ENCODE measurements at places on chromosomes 6 and 20.

DNA sequence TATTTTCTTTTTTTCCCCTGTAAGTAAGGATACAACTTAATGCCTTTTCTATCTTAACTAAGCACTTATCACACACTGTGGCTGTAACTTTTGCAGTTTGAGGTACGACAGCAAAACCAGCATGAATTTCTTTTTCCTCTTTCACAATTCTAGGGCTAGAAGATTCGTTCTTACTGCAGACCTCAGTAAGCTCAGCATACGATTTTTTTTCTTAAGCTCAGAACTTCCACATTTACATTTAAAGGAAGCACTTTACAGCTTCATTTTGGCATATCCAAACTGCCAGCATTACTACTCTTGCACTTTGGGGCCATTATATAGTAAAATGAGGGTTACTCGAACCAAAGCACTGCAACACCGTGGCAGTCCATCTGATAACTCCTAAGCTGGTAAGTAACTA, 889 bp upstream of the CHMP4B start:
- DNase-seq = no peak

- DNase-seq = no peak
Measured at GRCh38 chr6:116426551-116426950, 34.6 kb upstream of the CALHM6 start.

DNA sequence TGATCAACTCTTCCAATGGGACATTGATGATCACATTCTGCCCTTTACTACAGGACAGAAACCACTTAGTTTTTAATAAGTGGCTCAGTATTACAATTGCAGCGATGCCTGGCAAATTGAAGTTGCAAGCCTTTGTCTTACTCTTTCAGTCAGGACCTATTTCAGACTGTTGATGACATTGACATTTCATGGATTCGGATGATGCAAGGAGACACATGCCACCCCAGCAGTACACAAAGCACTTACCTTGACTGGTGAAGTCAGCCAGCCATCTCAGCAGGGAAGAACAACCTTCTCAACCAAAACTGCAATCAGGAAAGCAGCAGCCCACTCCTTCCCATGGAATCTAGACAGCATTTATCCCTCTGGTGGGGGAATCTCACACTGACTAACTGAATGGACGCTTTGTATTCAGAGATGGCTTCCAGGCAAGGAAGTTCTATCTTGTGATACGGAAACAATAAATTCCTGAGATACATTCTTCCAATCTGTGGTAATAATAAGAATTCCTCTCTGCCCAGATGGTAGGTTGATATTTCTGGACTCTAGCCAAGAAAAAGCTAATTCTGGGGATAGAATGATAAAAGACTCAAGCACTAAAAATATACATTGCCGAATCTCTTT, 24.8 kb downstream of the NFYA start:
- no peak for DNase-seq

DNA sequence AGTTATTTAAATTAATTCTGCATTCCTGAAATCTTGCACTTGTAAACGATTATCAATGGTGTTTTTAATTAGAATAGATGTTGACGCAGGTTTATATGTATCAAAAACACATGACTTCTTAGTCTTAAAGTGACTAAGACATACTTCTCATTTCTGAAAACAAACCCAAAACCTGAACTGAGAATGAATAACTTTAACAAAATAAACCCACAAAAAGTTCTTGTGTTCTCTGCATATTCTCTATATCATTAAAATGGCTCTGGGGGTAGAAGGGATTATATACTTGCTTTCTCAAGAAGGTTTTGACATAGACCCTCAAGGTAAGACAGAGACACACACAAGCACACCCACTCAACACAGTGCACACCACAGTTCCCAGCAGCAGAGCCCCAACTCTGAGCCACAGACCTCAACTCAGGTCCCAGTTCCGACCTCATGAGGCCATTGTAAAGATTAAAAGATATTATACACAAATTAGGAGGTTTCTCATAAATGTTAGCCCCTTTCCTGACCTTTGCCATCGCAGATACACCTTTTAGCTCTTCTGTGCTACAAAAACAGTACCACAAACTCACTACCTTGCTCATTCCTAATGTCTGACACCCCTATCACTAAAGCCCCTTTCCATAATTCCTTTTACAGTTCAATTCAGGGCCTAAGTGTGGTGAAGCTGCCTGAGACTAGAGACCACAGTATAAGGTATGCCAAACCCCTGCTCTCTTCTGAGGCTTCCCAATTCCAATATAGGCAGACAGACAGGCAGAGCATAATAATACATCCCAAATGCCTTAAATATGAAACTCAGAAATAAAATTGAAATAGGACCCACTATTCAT, 267.8 kb downstream of the PTPRK start:
- DNase-seq = no peak

GRCh38 chr6:2037237-2037926, 208.0 kb downstream of the GMDS start:
- DNase-seq = no peak

GRCh38 chr6:82836022-82836575, 229.5 kb downstream of the UBE3D start:
- DNase-seq = no peak

DNA sequence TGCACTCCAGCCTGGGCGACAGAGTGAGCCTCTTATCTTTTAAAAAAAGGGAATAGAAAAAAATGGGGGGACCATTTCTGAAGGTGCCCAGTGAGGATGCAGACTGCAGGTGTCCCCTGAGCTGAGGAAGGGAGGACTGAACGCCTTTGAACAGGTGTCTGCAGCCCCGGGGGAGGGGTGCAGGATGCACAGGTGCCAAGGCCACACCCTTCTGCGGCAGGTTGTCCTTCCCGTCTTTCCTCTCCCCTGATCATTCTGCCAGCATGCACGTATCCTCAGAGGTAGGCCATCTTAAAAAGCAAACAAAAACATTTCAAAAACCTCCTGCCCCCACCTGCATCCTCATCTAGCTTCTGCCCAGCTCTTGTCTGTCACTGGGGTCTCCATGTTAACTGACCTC, 101.3 kb downstream of the MTHFD1L start:
- no peak for DNase-seq

GRCh38 chr6:166907871-166908806, 48.2 kb downstream of the RNASET2 start:
- DNase-seq = no peak

DNA sequence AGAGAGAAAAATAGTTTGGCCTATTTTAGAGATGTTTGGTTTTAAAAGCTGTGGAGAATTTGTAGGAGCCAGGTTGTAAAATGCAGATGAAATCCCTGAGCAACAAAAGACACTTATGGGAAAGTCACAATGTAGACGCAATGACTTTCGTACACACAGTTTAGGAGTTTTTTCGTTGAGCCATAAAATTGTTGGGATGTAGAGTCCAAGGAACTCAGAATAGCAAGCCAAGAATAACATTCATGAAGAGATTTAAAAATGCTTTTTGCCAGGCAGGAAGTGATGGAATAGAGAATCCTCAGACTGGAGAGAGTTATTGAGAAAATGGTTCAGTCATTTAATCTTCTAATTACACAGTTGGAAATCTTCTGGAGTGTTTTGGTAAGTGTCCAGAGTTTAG, 11.5 kb upstream of the PROKR2 start:
- no peak for DNase-seq

DNA sequence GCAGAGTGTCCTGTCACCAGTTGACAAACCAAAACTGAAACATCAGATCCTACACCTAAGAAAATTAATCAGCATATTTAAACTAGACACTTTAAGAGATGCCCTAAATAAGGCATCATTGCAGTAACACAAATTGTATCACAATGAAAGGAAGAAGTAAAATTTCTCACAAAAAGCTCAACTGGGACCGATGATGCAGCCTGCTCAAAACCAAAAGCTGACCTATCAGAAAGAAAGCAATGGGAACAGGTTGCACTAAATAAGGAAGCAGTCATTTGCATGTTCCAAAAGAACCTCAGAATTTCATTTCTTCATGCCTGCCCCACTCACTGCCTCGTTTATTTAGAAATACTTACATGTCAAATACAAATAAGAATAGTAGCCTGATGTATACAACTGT, 12.1 kb downstream of the HIVEP2 start:
- DNase-seq = no peak
